NCI-H1694 treated with DMSO at 0.1 percent for 48 hours (cell line): ENCODE measurements at places on chromosomes 13 and 19.

GRCh38 chr19:31955061-31955460 is 390.3 kb upstream of the ZNF507 start:
- no peak for DNase-seq

DNA sequence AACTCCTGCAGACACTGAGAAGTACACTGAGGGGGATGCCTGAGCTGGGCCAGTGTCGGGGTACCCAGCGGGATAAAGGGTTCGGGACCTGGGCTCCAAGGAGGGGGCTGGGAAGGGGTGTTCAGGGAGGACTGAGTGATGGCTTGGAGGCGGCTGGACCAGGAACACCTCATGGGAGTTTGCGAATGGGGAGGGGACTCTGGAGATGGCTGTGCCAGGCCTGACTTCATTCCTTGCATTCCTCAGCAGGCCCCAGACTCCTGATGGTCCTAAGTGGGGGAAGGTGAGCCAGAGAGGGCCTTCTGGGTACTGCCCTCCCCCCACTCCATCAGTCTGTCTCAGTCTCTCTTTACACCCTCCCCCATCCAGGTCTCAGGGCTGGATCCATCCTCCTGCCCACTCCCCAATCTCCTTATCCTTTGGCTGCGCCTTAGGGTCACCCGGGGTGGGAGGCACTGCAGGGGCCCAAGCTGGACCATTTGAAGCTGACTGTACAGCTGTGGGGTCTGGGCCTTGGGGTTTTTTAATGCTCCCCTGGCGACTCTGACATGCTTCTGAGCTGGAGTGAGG is 13.8 kb downstream of the PAK4 start:
- DNase-seq = no peak

GRCh38 chr13:32233062-32233461 is 82.1 kb downstream of the ZAR1L start:
- no peak for DNase-seq

GRCh38 chr13:53276265-53276664 is 247.7 kb downstream of the OLFM4 start:
- no peak for DNase-seq

- DNase-seq = no peak
Measured at GRCh38 chr19:2482354-2483038, 6.6 kb downstream of the GADD45B start.

- no peak for DNase-seq
Measured at GRCh38 chr13:65217471-65217995, 2012.6 kb downstream of the PCDH9 start.

- DNase-seq = no peak
Measured at GRCh38 chr13:101149735-101150384, 266.4 kb downstream of the NALCN start.

- no peak for DNase-seq
Measured at GRCh38 chr13:33109801-33110200, 93.6 kb downstream of the KL start.

DNA sequence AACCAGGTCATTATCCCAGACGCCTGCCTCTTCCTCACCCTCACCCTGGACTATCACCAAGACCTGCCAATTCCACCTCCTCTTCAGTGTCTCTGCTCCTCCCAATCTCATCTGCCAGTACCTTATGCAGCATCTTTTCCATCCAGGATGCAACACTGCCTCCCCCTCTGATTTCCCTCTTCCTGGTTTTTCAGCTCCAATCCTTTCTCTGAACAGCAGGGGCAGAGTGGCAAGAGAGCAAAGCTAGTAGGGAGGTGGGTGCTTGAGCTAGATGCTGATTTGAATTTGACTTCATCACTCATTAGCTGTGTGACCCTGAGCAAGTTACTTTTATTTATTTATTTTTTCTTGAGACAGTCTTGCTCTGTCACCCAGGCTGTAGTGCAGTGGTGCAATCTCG is 25.6 kb upstream of the CABP5 start:
- DNase-seq = no peak

GRCh38 chr19:4974880-4975469 is 6.1 kb downstream of the KDM4B start:
- no peak for DNase-seq

DNA sequence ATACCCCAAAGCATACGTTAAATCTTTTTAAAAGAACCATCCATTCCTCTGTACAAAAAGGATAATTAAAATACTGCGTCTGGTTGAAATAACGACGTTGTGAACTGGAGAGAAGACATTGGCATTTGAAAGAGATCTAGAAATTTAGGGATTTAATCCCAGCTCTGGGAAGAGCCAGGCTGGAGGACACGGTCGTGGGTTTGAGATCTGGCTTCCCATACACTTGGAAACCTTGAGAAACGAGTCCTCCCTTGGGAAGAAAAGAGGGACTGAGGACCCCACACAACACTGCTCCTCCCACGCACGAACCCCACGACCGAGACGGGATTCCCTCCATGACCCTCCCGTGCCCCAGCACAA is 625 bp downstream of the ZNF709 start:
- no peak for DNase-seq

- DNase-seq = no peak
Measured at GRCh38 chr19:29001597-29002245, 211.2 kb downstream of the UQCRFS1 start.

DNA sequence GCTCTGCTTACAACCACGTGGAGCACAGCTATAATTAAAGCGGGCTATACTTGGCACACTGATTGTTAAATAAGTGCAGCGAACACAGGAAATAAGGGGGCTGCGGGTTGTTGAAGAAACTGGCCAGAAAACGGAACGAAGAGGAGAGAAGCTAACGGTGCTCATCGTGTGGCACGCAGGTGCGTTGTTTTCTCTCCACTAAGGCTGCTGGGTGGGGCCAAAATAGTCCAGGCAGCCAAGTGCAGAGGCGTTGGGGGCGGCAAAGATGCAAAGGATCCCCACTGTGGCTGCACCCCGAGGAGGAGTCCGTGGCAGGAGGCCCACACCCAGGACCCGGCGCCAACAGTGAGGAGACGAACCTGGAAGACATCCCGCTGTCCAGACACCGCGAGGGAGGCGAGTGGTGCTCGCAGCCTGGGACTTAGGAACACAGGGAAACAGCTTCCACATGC is 8.1 kb upstream of the ARL11 start:
- DNase-seq = no peak

GRCh38 chr19:7636691-7637373 is at the start of gene STXBP2:
TSS of gene STXBP2 (plus strand) at chr19:7637110. CDS start at chr19:7637150, 40 bp downstream.
- no peak for DNase-seq

DNA sequence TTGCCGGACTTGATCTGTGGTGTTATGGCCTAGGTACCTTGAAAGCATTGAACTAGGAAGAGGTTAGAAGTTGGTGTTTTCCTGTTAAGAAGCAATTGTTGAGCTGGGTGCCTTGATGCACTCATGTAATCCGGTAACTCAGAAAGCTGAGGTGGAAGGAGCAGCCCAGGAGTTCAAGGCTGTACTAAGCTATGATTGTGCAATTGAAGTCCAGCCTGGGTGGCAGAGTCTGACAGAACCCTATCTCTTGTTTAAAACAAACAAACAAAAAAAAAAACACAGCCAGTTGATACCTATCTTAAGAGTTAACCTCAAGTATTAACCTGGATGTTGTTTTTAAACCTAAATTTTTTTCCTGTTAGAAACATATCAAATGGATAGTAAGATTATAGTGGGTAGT is 19.3 kb downstream of the SAFB start:
- no peak for DNase-seq

- DNase-seq = no peak
Measured at GRCh38 chr13:99376132-99376531, 68.9 kb upstream of the GPR183 start.

GRCh38 chr19:41295499-41295898 is 14.5 kb upstream of the CCDC97 start:
- DNase-seq = no peak

DNA sequence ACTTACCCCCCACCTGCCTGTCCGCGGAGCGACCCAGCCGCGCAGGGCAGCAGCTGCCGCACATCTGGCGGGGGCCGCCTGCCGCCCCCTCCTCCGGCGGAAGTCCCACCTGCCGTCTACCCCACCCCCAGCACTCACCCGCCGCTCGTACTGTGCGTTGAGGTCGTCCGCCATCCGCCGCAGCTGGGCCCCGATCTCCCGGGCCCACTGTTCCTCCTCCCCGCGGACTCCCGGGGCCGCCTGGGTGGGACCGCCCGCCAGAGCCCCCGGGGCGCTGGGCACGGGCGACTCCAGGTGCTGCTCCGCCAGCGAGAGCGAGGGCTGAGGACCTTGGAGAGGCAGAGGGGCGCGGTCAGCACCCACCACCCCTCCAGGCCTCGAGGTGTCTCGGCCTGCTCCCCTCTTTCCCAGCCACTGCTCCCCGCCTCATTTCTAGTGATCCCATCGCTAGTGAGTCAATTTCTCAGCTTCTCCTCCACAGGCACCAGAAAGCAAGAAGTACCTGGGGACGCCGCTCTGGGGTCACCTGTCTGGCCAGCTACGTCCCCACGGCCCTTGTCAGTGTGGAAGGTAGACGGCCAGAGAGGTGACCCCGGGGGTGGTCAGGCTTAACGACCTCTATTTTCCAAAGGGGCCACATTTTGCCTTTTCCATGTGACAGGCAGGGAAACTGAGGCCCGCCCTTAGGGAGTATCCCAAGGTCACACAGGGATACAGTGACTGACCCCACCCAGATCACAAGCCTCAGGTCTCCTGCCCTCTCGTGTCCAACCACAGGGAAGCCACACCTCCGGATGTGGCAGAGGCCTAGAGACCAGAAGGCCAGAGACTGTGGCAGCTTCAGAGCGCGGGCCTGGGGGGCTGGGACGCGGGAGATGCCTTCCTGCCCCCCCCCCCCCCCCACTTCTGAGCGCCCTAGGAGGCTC is 4.3 kb downstream of the BBC3 start:
- DNase-seq = no peak

- no peak for DNase-seq
Measured at GRCh38 chr19:5423567-5424125, 31.6 kb upstream of the ZNRF4 start.

DNA sequence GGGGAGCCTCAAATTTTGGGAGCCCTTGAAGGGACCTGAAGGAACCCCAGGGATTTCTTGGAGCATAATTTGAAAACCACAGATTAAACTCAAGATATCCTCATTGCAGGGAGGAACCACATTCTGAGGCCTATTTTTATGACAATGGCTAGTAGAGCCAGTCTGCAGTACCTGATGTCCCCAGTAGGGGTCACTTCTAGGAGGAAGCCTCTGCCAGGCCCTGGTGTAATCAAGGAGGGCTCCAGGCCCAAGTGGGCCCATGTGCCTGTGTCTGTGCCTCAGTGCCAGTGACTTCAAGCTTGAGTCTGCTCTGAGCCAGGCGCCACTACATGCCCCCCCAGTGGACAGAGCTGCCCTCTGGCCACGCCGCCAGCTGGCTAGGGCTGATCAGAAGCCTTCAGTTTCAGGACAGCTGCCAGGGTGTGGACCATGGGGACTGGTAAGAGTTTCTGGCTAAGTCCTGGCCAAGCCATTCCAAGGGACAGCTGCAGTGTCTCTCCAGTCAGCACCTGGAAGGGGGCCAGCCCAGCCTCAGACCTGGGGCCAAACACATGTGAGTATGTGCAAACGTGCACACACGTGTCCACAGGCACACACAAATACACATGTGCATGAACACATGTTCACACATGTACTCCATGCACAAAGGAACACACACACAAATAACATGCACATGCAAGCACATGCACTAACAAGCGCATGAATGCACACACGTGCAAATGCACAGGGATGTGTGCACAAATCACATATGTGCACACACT is 20.5 kb upstream of the SLC7A10 start:
- peak; percentile 3 for DNase-seq

GRCh38 chr13:98240135-98240534 is 63.1 kb upstream of the RNF113B start:
- DNase-seq = no peak

- DNase-seq = no peak
Measured at GRCh38 chr19:13275016-13275722, 125.0 kb downstream of the IER2 start.

GRCh38 chr19:51020988-51021651 is 1.6 kb upstream of the KLK10 start:
- peak; percentile 9 for DNase-seq

- no peak for DNase-seq
Measured at GRCh38 chr13:94433055-94433961, 46.2 kb downstream of the DCT start.

DNA sequence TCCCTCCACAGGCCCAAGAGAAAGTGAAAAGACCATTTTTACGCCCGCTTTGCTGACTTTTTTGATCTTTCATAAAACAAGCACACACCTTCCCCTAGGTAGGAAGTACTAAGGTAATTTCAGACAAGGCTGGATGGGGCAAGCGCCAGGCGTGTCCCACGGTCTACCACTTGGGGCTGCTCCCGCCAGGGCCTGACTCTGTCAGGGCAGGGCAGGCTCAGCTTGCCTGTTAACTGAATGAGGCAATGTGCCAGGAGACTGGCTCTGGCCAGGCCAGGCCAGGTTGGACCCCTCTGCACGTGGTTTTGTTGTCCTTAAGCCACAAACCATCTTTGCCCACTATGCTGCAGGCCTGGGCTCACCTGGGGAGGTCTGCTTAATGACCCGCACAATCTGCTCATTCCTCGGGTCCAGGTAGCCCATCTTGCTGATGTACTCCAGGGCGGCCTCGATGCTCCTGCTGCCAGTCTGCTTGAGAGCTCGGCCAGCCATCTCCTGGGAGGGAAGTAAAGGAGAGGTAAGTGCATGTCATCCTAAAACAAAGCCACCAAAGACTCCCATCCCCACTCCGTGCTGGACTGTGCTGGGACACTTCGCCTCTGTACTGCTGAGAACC is 70.4 kb downstream of the LATS2 start:
- no peak for DNase-seq

DNA sequence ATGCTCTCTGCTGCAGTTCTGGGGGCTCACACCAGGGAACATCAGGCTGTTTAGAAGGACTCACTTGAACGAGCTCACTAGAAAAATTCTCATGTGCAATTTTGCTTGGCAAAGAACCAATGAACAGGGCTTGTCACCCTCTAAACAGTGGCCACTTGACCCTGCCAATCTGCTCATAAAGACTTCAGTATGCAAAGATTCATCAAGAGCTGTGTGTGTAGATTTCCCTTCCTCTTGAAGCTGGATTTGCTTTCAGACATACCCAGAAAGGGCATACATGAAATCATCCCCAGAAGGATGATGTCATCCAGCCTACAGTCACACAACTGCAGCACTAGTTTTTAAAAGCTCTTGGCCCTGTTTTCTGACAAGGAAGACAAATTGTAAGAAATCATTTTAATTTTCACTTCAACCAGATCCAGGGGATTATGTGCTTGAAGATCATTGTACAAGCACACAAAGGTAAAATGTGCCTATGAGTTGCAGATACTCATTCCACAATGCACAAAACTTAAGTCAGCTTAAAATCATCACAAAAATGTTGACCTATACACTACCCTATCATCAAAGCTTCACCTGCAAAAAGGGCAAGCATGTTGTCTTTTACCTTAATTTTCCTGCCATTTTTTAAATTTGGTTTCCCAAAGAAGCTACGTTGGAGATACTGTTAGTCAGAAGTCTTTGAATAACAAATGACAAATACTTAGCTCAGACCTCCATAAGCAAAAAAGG is 5.2 kb upstream of the STK24 start:
- no peak for DNase-seq
